T47D (cell line): ENCODE measurements at places on chromosomes 12 and 14.

- no peak for DNase-seq
Observed at GRCh38 chr14:57749267-57749666, 116.6 kb downstream of the SLC35F4 start.

DNA sequence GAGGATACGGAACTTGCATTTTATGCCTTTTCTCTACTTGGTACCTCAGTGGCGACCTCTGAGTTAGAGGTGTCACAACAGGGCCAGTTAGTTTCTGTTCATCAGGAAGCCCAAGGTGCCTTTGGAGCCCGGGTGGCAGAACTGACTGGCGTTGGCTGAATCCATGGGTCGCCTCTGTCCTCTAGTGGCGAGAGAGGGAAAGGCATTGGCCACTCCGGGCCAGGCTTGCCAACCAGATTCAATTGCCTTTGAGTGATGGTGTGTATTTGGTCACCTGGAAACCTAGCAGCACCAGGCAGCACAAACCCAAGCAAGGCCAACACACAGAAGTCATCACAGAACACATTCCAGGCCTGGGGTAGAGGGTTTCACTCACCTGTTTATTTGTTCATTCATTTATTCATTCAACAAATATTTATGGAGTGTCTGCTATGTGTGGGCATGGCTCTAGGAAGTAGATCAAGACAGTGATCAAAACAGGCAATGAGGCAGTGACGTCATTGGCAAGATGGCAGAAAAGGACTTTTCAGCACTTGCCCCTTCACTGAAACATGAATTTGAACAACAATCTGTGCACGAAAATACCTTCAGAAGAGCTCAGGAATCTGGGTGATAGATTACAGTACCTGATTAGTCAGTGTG is 40.5 kb upstream of the KCNA5 start:
- peak; percentile 56 for DNase-seq

GRCh38 chr12:94111302-94111701 is 37.1 kb upstream of the PLXNC1 start:
- DNase-seq, result no peak

DNA sequence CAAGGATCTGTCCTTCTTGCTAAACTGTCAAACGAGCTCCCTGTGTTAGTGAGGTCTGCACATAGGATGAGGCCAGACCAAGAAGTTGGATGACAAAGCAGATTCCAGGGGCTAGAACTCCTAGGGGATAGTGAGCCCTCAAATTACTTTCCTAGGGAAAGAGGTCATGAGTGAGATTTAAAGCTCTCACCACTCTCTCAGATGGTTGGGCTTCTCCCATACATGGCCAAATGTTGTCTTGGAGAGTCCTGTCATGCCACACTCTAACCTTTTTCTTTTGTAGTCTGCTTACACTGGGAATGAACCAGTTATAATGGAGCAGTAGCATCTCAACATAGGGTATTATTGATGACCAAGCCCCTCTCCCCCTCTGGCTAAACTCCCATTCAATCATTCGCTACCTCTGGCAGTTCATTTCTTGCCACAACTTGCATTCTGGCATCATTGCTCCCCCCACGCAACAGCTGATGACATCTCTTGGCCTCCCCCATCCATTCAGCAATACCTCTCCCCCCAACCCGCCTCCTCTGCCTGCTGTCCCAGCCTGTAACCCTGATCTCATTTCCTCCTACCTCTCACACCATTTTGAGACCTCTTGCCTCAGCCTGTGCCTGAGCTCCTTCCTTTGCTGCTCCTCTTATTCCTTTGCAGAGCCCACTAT is 64.7 kb upstream of the CISTR start:
- no peak for DNase-seq

GRCh38 chr14:105256292-105256960 is 8.1 kb downstream of the BTBD6 start:
- no peak for DNase-seq

GRCh38 chr12:10027311-10027710 is 3.2 kb upstream of the CLEC9A start:
- DNase-seq, result no peak

DNA sequence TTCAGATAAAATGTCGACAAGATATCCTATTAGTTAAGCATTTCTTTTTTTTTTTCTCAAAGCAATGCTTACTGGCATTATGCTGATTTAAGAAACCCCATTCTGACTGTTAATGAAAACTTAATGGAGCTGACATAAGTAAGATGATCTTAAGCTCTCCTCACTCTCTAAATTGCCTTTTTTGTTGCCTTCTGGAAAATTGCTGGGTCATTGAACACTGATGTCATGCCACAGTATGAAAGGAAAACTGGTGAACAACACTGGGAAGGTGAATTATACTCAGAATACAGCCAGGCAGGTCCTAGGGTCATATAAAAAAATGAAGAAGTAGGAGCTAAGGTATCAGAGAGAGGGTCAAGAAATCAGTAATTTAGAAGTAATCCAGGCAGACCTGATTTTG is 179.9 kb downstream of the BTG1 start:
- no peak for DNase-seq

GRCh38 chr14:43166163-43166562 is 1340.9 kb downstream of the FSCB start:
- no peak for DNase-seq

- no peak for DNase-seq
Observed at GRCh38 chr12:12648284-12648683, 36.6 kb downstream of the CREBL2 start.

- DNase-seq, result no peak
Observed at GRCh38 chr14:42683707-42684106, 1077.0 kb downstream of the LRFN5 start.

GRCh38 chr14:20809917-20810316 is 7.3 kb upstream of the RNASE1 start:
- no peak for DNase-seq

- no peak for DNase-seq
Observed at GRCh38 chr14:58923751-58924405, 264.6 kb upstream of the DAAM1 start.

GRCh38 chr12:127546721-127547505 is 720.1 kb upstream of the TMEM132C start:
- no peak for DNase-seq

DNA sequence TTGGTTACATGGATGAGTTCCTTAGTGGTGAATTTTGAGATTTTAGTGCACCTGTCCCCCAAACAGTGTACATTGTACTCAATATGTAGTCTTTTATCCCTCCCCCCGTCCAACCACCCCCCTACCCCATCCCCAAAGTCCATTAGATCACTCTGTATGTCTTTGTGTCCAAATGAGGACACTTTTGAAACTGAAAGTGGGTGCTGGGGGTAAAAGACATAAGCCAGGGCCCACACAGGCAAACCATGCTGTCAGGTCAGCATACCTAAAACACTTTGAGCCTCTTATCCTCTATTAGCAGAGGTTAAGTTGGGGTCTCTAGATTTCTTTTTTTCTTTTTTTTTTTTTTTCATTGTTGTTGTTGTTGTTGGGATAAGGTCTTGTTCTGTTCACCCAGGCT is 31.3 kb upstream of the KICS2 start:
- DNase-seq, result no peak

DNA sequence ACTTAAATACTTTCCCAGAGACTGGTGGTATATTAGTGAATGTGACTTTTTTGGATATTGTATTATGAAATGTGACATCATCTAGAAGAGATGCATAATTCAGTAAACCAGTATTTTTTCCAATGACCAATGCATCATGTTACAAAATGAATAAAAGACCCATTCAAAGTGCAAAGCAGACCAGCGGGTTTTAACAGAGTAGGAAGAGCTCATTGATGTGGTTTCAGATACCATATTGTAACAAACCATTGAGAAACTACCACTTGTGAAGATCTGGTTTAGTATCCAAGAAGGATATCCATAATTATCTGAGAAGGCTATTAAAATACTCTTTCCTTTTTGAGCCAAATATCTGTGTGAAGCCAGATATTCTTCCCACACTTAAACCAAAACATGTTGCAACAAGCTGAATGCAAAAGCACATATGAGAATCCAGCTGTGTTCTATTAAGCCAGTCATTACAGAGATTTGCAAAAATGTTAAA is 47.7 kb downstream of the MVK start:
- DNase-seq, result no peak

DNA sequence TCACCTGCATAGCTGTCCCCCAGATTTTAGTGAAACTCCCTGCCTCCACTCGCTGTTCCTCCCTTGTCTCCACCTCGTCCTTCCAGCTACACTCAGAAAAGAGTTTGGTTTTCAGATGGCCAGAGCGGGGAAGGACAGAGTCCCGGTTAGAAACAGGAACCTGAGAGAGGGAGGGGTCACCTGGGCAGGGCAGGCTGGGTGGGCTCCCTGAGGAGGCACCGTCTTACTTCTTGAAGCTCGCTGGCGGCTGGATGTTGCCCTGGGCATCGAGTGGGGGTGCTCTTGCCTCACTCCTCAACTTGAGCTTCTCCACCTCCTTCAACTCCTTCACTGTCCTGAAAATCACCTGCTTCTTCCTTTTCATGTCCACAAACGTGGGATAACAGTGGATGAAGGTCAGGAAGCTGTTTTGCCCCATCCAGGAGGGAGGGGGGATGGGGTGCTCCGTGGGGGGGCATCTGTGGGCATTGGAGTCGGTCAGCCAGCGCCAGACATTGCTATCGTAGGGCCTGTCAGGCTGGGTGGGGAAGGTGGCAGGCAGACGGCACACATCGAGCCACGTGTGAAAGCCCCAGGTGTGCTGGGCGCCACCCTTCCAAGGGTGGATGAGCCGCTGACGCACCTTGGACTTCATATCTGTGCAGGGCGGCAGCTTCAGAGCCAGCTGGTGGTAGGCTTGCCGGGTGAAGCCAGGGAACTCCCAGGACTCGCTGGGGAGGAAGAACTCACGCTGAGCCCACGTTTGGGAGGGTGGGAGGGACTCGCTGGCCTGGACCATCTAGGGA is 2.0 kb downstream of the TEX52 start:
- DNase-seq, result no peak

- DNase-seq, result no peak
Observed at GRCh38 chr12:53483225-53483978, 15.9 kb downstream of the MAP3K12 start.

GRCh38 chr14:21987937-21988336 is 314.3 kb upstream of the OR4E1 start:
- peak; percentile 29 for DNase-seq

- DNase-seq, result no peak
Observed at GRCh38 chr14:89978656-89979055, 22.9 kb downstream of the TDP1 start.

- DNase-seq, result no peak
Observed at GRCh38 chr12:57657744-57658143, 24.7 kb upstream of the B4GALNT1 start.

- DNase-seq, result no peak
Observed at GRCh38 chr12:71626098-71626497, 37.5 kb downstream of the ZFC3H1 start.

GRCh38 chr12:27107986-27108385 is 25.6 kb upstream of the C12orf71 start:
- DNase-seq, result no peak

- no peak for DNase-seq
Observed at GRCh38 chr12:105158876-105159275, 51.3 kb downstream of the WASHC4 start.

GRCh38 chr14:33847066-33847465 is 103.8 kb downstream of the EGLN3 start:
- no peak for DNase-seq

DNA sequence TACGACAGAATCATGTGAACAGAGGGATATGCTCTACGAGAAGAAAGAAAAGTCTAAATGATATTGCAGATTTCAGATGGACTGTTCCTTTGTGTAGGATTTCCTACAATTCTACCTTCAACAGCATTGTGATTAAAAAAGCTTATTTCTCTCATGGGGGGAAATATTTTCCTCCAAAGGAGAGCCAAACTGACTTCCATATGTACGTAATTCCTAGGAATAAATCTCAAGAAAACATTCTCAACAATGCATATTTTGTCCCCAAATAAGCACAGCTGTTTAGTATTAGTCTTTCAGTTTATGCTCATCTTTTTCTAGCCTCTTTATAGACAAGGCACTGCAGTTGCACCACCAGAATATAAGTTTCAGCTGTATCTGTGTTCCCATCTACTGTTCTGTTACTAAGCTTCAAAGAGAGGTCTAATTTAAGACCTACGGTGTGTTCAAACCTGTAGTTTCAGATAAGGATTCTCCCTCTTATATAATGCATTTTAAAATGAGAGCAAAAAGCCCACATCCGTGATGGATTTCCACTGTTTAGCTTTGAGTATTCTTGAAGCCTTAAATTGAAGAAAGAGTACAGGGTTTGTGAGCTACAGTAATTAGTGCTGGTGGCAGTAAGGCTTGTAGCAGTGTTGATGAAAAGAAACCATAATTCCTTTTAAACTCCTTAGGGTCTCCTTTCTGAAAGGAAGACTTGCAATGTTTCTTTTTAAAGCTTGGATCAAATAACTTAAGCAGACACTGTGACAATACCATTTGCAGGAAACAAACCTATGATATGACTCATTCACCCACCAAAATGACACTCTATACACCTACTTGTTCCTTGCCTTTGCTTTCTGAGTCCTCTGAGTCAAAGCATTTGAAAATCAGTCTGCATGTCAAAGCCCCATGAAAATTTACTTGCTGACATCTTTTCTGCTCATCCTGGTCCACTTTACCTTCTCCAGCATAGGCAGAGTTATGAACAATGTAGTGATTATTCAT is 754.1 kb downstream of the NOVA1 start:
- no peak for DNase-seq

GRCh38 chr12:100920493-100920892 is 125.9 kb downstream of the ANO4 start:
- no peak for DNase-seq

- DNase-seq, result no peak
Observed at GRCh38 chr12:31488737-31489338, 102.1 kb downstream of the DENND5B start.

DNA sequence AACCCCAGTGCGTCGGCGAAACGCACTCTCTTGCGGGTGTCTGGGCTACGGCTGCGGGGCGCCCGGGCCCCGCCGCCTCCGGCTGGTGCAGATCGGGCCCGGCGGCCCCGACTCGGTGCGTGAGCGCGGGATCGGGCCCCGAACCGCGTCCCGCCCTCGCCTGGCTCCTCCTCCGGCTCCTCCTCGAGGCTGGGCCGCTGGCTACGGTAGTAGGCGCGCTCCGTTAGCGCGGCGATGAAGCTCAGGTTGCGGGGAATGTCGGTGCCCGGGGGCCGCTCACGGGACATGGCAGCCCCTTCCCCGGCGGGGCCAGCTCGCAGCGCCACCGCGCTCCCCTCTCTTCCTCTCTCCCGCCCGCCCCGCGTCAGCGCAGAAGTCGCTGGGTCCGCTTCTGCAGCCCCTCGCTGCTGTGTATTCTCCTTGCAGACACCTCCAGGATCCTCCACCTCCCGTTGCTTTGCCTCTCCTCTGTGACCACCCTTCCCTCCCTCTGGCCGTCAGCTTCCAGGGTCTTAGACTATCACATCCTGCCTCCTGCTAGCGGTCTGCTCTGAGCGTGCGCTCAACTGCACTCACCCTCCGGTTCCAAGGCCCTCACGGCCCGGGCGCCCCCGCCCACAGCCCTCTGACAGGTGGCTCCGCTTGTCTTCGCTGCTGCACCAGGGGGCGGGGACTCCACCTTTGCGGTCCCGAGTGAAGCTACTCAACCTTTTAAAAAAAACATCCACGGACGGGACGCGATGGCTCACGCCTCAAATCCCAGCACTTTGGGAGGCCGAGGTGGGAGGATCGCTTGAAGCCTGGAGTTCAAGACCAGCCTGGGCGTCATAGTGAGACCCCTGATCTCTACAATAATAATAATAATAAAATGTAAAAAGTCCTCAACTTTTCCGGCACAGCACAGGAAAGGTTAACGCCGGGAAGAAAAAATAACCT is at the start of gene PPP1R3E:
Gene PPP1R3E (minus strand): TSS at position 570 of the 936 bp plus-strand sequence. CDS start 283 bp downstream, at position 287.
- peak; percentile 60 for DNase-seq

- DNase-seq, result no peak
Observed at GRCh38 chr12:29082522-29082921, 66.6 kb upstream of the FAR2 start.

- DNase-seq, result no peak
Observed at GRCh38 chr14:76376409-76376877, 506 bp downstream of the ESRRB start.
